ENCODE measurements at places on chromosomes 2 and 18. TPM values are rescaled to one million over a fixed set of nuclear protein-coding genes. Genes with fewer than 3 reads are reported as not detected.

EVX2 gene
- under 0.01 TPM for total RNA-seq

PDE6D gene
- total RNA-seq: 16.5 TPM

UXS1 gene
- total RNA-seq: 26.4 TPM

DHRS9 gene
- total RNA-seq: not detected

ACMSD gene
- not detected for total RNA-seq

RBM43 gene
- total RNA-seq: 8.4 TPM

MOGAT1 gene
- not detected for total RNA-seq

COL4A3 gene
- not detected for total RNA-seq

NYAP2 gene
- total RNA-seq: not detected

XDH gene
- 0.97 TPM for total RNA-seq

NFATC1 gene
- total RNA-seq: 3.2 TPM

PARD3B gene
- total RNA-seq: 27.1 TPM

CNGA3 gene
- 0.12 TPM for total RNA-seq

MYOM1 gene
- 0.36 TPM for total RNA-seq

SPEG gene
- 55.8 TPM for total RNA-seq

MROH2A gene
- total RNA-seq: not detected

ASXL3 gene
- total RNA-seq: 1.6 TPM

MREG gene
- total RNA-seq: 7.5 TPM

GCG gene
- not detected for total RNA-seq

SGPP2 gene
- 0.12 TPM for total RNA-seq

PDCD1 gene
- not detected for total RNA-seq

FHOD3 gene
- 23.5 TPM for total RNA-seq

ZNF521 gene
- 94.4 TPM for total RNA-seq

TPGS2 gene
- total RNA-seq: 166 TPM

IL1B gene
- 0.36 TPM for total RNA-seq

SLC23A3 gene
- total RNA-seq: 1.5 TPM

LTBP1 gene
- 576 TPM for total RNA-seq

CXCR1 gene
- not detected for total RNA-seq

RAB27B gene
- 3.7 TPM for total RNA-seq

KCNG3 gene
- total RNA-seq: not detected

SP100 gene
- 122 TPM for total RNA-seq

PPP1R1C gene
- total RNA-seq: 1.9 TPM

TAF4B gene
- 5.5 TPM for total RNA-seq

ELOA2 gene
- not detected for total RNA-seq

IL36RN gene
- total RNA-seq: not detected

PJVK gene
- total RNA-seq: 1.7 TPM

FKBP1B gene
- total RNA-seq: 5.2 TPM

CTAGE1 gene
- not detected for total RNA-seq

VSNL1 gene
- 0.16 TPM for total RNA-seq

TEKT4 gene
- total RNA-seq: not detected

CCDC102B gene
- total RNA-seq: 17.2 TPM

LIMS3 gene
- 2.2 TPM for total RNA-seq

ANAPC1 gene
- 31.9 TPM for total RNA-seq

Data from hair follicle dermal papilla cell (primary cell).